ENCODE measurements at places on chromosomes 7 and 10.

DNA sequence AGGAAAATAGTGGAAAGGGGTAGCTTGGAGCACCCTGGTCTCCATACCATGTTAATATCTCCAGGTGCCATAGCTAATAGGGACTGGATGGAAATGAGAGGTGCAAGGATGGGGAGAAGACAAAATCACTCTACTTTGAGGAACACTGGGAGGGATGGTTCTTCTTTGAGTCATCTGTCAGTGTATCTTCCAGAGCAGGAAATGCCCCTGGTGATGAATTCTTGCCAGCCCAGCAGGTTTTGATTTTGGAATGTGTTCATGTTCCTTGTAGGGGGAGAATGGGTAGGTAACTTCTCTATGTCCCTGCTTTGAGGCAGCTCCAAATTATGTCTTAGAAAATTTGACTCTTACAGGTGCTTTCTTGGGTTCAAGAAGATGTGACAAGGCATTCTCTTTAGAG lies 177.0 kb upstream of the GLI3 start:
- DNase-seq: no peak

DNA sequence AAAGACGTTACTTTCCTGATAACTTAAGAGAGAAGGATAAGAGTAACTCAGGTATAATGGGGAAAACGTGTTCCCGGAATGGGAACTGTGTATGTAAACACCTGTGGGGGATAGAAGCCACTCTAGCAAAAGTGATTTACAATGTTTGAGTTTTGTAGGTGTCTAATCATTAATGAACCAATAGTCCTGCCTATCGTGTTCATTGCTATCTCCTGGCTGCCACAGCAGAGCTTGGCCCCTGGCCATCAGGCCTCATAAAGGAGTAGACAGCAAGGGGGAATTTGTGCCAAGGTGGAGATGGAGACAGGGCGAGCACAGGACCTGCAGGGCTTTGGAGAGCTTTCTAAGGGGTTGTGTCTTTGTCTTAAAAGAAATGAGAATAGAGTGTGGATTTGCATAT lies 102.1 kb downstream of the GAD2 start:
- DNase-seq: no peak

GRCh38 chr7:28874001-28874400 lies 84.1 kb downstream of the TRIL start:
- no peak for DNase-seq

GRCh38 chr7:14754631-14755030 lies 147.9 kb downstream of the DGKB start:
- no peak for DNase-seq

GRCh38 chr10:72375173-72375572 lies 20.5 kb upstream of the DNAJB12 start:
- no peak for DNase-seq
